ENCODE measurements at places on chromosomes 2 and 18.

- no peak for DNase-seq
Measured at GRCh38 chr2:160269365-160269764, 69.3 kb upstream of the ITGB6 start.

GRCh38 chr2:38164881-38165280 is 88.9 kb upstream of the CYP1B1 start:
- DNase-seq = no peak

- DNase-seq = no peak
Measured at GRCh38 chr2:234334151-234334550, 162.7 kb downstream of the ARL4C start.

- DNase-seq = no peak
Measured at GRCh38 chr2:175228179-175228578, 46.7 kb upstream of the ATP5MC3 start.

GRCh38 chr18:79823120-79823519 is 25.4 kb downstream of the KCNG2 start:
- DNase-seq = no peak

DNA sequence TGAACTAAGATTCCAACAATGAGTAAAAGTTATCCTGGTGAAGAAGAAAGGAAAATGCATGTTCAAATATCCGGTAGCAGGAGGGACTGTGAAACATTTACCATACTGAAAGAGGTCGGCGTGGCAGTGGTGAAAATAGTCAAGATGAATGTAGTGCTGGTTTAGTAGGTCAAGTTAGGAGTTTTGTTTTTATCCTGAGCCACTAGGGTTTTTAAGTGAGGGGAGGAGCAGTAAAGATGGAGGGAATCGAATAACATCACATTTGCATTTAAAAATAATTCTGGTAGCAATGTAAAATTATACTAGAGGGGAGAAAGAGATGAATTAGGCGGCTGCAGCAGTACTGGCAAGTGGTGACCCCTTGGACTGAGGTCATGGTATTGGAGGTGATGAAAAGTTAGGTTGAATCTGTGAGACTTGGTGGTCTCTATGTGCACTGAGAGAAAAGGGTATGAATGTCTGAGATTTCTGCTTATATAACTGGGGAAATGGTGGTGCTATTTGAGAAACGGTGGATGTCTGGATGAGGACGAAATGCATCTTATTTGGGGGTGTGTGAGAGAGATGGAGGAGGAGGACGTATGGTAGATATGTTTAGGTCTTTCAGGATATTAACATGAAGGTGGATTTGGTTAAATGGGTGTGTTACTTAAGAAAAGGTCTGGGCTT is 5.9 kb downstream of the VAPA start:
- no peak for DNase-seq

GRCh38 chr2:226660526-226660925 is 139.1 kb downstream of the IRS1 start:
- no peak for DNase-seq

GRCh38 chr2:5720426-5720825 is 28.2 kb downstream of the SOX11 start:
- DNase-seq = peak; percentile 8

DNA sequence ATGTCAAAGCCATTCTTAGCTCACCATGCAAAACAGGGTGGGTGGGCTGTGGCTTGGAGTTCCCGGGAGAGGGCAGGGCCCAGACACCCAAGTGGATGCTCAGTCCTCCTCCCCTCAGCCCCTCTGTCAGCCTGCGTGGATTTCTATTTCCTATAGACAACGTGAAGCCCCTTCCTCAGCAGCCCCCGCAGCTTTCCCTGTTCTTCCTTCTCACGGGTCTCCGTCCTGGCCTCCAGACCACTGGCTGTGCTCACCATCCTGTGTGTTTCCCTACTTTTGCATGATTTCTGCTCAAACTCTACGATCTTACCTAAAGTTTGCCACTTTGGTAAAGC is 155.0 kb upstream of the PXDN start:
- DNase-seq = no peak

GRCh38 chr2:16628314-16628713 is 37.3 kb downstream of the CYRIA start:
- no peak for DNase-seq

DNA sequence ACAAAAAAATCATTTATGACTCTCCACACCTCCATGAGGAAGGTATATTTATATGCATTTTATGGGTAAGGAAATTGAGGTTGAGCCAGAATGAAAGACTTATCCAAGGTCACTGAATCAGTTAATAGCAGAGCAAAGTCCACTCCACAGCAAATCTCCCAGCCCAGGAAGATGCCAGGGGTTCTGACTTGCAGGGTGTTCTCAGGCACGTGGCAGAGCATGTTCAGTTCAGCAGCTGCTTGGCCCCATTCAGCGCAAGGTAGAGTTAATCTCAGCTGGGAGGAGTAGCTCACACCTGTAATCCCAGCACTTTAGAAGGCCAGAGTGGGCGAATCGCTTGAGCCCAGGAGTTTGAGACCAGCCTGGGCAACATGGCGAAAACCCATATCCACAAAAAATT is 17.8 kb upstream of the DGKD start:
- no peak for DNase-seq

DNA sequence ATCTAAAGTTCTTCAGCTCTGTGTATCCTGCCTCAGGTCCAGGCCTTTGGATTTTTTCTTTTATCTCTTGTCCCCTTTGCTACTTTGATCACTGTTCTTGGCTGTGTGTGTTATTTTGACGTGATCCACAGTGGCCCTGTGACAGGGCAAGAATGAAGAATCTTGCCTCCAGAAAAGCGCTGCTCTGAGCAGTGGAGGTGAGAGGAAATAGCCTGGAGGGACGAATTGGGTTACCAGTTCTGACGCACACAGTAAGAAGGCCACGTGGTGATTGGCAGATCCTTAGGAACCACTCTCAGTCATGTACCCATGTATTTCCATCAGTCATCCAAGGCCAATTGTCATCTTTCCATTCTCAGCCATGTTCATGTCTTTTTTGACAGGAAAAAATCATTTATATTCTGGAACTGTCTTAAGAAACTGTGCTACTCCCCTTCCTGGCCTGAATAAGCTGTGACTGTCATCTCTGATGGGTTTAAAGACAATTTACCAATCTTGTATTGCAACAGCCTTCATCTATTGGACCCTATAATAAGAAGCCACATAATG is 47.6 kb downstream of the MAPK4 start:
- DNase-seq = no peak

- no peak for DNase-seq
Measured at GRCh38 chr2:70691497-70692140, 76.4 kb downstream of the ADD2 start.

- DNase-seq = no peak
Measured at GRCh38 chr18:79531386-79531785, 135.7 kb downstream of the NFATC1 start.

DNA sequence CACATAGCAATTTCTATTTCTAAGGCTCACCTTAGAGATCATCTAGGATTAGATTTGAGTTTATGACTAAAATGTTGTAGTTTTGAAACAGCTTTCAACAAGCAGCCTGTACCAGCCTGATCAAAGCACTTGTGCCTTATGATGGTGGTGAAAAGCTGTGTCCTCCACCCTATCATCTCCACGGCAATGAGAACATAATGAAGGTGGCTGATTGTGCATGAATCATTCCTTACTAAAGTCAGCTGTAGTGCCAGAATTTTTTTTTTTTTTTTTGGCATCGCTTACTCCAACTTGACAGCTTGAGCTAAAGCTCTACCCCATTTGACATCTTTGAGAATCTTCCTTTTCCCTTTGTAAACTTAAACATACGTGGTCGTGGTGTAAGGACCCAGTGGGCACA is 86.0 kb downstream of the DCC start:
- DNase-seq = no peak

DNA sequence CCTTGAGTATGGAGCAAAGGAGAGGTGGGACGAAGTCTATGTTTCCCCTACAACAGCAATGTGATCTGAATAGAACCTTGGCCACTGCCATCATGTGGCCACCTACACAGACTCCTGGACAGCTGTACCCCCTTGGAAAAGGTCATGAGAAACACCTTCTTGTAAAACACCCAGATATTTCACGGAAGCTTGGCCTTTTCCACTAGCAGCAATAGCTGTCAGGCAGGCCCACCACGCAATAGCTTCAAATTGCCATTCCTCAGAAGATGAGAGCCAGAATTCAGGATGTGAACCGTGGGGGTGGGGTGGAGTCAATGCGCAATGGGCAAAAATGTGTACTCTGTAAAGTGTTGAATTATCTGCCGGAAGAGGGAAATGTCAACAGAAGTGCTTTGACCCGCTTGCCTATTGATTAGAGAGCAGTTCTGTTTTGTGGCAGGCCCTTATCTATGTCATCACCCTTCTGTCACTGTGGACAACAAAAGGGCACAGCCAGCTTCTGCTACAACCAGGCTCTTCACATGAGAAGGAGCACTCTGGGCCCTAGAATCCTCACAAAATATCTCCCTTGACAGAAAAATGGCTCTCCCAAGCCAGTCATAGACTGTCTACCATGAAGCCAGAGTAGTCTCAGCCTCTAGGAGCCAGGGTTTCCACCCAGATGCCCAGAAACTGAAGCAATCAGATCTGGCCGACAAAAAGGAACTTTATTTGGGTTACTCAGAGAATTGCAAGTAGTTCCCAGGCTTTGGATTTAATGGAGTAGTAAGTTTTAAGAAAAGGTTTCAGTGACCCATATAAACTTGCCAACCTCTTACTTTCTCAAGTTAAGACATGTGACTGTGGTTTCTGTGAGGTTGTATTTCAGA is 9.5 kb downstream of the INPP1 start:
- DNase-seq = peak; percentile 37

GRCh38 chr2:25377822-25378421 is 36.2 kb upstream of the DNMT3A start:
- no peak for DNase-seq

GRCh38 chr2:5125017-5125730 is 567.0 kb upstream of the SOX11 start:
- DNase-seq = no peak

GRCh38 chr18:58896734-58897508 is 32.2 kb downstream of the ZNF532 start:
- no peak for DNase-seq

GRCh38 chr2:118490330-118490729 is 357.1 kb downstream of the EN1 start:
- DNase-seq = no peak

DNA sequence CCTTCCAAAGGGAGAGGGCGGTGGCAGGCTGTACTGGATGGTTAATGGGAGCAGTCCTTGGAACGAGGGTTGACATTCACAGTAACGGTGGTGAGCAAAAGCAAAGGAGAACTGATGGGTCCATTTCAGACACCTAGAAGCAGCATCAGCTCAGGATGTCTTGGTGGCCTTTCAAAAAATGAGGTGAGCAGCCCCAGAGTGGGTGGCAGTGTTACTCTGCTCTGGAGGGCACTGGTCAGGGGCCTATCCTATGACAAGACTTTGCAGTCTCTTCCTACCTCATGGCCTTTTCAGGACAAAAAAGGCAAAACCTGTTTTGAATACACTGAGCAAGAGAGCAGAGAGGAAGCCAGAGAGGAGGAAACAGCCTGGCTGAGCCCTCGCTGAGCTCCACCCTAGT is 23.5 kb downstream of the CAPN14 start:
- DNase-seq = no peak

DNA sequence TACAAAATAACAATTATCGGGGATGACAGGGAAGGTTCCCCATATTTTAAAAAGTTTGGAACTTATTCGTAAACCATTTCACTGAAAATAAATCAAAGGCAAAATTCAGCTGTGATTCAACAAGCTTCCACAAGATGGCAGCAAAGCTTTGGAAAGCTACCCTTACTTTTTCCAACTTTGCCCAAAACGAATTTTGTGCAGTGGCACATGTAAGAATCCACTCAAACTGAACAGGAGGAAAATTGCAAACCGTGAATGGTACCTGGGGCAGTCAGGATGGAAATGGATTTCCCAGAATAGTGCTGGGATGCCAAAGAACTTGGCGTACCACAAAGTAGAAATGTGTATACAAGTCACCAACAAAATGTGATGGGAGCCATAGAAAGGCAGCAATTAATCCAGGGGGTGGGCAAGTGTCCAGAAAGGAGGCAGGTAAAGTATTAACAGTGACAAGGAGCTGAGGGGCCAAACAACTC is 10.7 kb downstream of the RPL31 start:
- peak; percentile 10 for DNase-seq

GRCh38 chr2:64654063-64654811 is 524 bp upstream of the SERTAD2 start:
- peak; percentile 53 for DNase-seq

- DNase-seq = no peak
Measured at GRCh38 chr2:235532307-235532706, 38.5 kb downstream of the AGAP1 start.

- no peak for DNase-seq
Measured at GRCh38 chr2:232571026-232571474, 20.6 kb downstream of the EIF4E2 start.

DNA sequence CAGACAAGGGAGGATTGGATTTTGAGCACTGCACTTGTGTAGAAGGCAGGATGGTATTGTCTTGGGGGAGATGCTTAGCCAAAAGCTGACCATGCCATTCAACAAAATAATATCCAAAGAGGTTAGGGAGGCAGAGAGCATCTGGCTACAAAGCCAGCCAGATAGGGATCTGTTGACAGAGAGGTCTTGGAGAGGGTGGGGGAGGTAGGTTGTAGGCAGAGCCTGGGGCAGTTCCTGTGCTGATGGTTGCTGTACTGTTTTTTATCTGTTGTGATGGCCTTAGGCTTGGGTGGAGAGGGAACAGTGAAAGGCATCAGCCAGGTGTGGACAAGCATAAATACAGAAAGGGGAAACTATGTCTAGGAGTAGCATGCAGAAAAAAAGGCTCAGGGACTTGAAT is 100.9 kb downstream of the AQP4 start:
- DNase-seq = no peak

GRCh38 chr2:236047886-236048540 is 120.2 kb downstream of the GBX2 start:
- no peak for DNase-seq

- DNase-seq = no peak
Measured at GRCh38 chr2:146661473-146662096, 1183.2 kb upstream of the ACVR2A start.

- DNase-seq = no peak
Measured at GRCh38 chr2:132884705-132885104, 214.7 kb upstream of the LYPD1 start.

DNA sequence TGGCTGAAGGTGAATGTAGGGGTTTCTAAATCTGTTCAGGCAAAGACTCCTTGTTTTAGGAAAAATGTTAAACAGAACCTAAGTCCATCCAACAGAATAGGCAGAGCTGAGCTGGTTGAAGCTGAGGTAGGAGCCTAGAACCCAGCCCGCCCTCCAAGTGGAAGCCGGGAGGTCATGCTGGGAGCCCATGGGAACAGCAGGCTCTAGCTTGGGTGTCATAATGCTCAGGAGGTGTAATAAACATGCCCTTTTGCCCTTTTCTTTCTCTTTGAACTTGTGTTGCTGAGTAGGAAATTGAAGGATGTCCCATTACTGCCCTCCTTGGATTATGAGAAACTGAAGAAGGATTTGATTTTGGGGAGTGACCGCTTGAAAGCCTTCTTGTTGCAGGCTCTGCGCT is 60.3 kb downstream of the ARMC9 start:
- DNase-seq = no peak

All from anterior cingulate cortex (tissue), 58 donors.